CD4-positive, alpha-beta T cell treated with Interleukin-15 for 4 hours (primary cell): ENCODE measurements at places on chromosomes 1 and 21.

DNA sequence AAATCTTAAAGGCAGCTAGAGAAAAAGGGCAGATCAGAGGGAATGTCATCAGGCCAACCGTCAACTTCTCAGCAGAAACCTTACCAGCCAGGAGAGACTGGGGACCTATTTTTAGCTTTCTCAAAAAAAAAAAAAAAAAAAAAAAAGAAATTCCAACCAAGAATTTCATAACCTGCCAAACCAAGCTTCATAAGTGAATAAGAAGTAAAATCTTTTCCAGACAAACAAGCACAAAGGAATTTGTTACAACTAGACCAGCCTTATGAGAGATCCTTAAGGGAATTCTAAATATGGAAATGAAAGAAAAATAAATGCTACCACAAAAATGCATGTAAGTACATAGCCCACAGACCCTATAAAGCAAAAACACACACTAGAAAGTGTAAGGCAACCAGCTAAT lies 267.7 kb downstream of the AKT3 start:
- no peak for DNase-seq

- DNase-seq, result no peak
Observed at GRCh38 chr1:8570465-8570864, 247.0 kb downstream of the RERE start.

- DNase-seq, result no peak
Observed at GRCh38 chr1:101330427-101331130, 93.8 kb downstream of the S1PR1 start.

GRCh38 chr1:12345350-12346217 lies 115.8 kb downstream of the VPS13D start:
- DNase-seq, result peak; percentile 20

- DNase-seq, result no peak
Observed at GRCh38 chr1:201508809-201509208, 1.9 kb upstream of the CSRP1 start.

GRCh38 chr1:6614929-6615785 lies 1.6 kb downstream of the PHF13 start:
- DNase-seq, result no peak

DNA sequence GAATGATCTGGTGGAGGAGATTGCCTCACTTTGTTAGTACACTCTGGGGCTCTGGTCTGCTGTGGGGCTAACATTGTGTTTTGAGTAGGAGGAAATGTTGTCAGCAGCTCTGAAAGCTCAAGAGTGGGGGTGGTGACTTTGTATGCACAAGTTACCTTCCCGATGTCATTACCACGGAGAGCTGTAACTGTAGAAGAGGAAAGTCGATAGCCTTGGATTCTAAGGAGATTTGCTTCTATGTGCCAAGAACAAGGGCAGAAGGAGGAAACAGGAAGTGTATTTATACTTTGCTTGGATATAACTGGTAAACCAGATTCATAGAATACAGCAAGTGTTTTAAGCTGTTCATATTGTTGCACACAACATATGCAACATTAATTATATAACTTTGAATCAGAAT lies 196.1 kb downstream of the AMY1C start:
- DNase-seq, result no peak

- no peak for DNase-seq
Observed at GRCh38 chr1:3461238-3461933, 6.9 kb downstream of the ARHGEF16 start.

- no peak for DNase-seq
Observed at GRCh38 chr1:107061886-107062285, 5.4 kb downstream of the PRMT6 start.

DNA sequence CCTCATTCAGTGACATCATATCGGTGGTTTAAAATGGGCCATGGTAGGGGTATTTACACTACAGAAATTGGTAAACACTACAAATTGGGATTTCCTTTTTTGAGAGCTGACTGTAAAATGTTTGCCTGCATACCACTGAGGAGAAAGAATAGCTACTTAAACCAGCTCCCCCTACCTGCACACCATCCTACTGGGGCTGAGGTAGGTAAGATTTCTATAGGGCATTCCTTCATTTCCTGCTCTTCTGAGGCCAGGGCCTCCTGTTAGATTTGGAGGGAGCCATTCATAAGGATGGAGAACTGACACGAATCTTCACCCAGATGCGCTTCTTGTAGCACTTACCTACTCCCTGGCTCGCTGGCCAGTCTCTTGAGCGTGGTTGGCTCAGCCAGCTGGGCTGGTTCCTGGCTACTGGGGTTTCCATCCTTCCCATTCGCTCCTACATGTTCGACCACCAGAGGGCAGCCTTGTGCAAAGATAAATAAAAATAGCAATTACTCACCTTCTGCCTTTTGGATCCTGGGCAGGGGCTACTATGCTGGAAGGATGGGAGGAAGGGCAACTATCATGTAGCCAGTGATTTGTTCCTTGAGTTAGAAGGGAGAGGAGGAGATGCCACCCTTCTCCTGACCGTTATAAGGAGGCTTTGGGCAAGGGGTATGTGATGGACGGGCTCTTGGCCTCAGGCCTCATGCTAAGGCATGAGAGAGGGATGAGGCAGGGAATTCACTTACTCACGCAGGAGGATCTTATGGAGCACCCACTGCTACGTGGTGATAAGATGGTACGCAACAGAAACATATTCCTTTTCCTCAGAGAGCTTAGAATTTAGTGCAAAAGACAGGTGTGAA lies 10.7 kb downstream of the OPTC start:
- DNase-seq, result peak; percentile 76

DNA sequence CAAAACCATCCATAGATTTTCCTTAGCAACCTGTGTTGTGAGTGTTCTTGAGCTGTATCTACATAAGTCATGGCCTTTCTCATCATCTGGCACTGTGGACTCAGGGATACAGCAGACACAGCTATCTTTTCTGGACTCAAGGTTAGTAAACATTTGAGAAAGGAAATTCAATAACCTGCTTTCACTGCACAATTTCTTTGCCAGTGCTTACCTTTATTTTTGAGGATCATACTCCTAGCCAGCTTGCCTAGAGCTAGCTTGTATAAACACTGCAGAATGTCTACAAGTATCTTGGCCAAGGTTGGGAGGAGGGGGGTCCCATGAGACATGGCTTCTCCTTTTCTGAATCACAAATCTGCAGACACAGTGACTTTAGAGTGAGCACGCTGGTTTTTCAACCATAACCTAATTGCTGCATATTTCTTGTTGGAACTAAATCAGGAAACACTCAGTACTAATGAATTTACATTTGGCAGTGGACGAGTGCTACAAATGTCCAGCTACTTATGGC lies 27.2 kb downstream of the ADAMTS5 start:
- DNase-seq, result no peak

GRCh38 chr1:151547119-151547899 lies 7.2 kb downstream of the TUFT1 start:
- DNase-seq, result no peak

DNA sequence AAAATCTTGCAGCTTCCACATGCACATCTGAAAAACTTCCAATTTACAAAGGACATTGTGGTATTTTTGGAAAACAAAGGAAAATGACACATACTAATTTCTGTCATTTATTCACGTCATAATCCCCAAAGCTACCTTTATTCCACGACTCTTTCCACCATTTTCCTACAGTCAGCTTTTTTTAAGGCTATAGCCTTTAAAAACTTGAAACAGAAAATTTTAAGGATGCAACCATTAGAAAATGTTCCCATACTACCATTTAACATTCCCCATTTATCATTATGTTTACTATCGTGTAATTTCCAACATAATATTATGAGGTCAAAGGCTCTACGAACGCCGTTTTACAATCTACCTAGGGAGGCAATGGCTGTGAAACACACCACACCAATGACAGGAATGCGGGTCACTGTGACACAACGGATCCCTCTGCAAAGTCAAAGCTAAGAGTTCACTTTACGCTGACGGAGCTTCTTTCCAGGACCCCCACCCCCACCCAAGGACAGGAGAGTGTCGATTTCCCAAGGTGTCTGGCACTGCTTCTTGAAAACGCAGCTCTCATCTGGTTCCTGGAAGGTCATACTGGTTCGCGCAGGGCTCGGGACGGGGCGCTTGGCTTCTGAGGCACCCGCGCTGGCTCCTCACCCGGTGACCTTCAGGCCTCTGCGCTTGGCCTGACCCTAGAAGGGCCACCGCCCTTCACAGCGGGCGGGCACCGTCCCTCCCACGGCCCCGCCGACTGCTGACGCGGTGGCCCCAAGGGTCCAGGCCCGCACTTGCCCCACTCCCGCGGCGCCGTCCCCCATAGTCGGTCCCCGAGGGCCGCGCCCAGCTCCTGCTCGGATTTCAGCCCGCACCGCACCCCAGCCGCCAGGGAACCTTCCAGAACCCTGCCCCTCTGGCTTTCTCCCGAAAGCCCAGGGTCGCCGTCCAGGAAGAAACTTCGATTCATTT lies 50.5 kb upstream of the ATF3 start:
- DNase-seq, result peak; percentile 20

DNA sequence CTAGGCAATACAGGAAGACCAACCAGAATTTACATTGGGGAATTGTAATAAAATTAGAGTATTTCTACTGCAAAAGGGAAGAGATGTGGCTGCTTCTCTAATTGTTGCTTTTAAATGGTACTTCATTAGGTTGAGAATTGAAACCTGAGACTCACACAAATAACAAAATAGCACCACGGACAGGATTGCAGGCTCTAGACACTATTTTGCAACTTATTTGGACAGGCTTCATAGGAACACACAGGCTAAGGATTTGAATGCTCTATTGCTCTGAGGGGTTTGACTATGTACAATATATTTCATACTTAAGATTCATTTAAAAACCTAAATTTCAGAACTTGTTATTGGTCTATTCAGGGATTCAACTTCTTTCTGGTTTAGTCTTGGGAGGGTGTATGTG lies 79.6 kb downstream of the ATP1B1 start:
- DNase-seq, result no peak

- no peak for DNase-seq
Observed at GRCh38 chr1:84960371-84960770, 36.5 kb downstream of the MCOLN2 start.

GRCh38 chr21:45618287-45618686 lies 25.2 kb upstream of the PCBP3 start:
- no peak for DNase-seq
